ENCODE measurements at places on chromosomes 12 and 14.
A peak's percentile ranks its signal among the peaks of the same experiment; 100 is the strongest.

DNA sequence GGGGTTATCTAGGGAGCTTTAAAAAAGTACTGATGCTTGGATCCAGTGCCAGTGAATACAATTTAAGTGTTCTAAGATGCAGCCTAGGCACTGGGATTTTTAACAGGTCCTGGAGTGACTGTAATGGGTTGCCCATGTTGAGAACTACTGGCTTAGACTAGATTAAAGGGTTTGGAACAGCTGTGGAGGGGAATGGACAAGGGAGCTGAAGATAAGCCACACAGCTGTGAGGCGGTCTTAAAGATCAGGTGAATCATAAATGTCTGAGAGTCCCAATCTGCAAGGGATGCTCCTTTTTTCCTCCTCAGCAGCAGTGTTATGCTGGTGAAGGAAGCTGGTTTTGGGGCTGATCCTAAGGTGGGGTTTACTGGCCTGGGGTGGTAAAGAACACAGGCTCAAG is 35.5 kb upstream of the FRMD6 start:
- DNase-seq: no peak

- no peak for DNase-seq
Measured at GRCh38 chr14:53528185-53528671, 375.1 kb upstream of the DDHD1 start.

DNA sequence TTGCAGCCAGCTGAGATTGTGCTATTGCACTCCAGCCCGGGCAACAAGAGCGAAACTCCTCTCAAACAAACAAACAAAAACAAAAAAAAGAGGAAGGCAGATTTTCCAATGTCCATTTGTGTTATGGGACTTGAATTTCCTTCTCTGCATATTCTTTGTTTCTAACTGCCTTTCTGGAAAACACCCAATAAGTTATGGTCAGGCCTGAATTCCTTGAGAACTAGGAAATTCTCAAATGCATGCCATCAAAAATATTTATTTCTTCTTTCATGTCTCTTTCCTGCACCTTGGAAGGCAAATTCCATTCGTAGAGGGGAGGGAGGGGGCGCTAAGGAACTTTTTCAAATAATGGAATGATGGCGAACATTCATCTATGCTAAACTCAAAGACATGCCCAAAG is 117.6 kb upstream of the TMCC3 start:
- DNase-seq: no peak

- no peak for DNase-seq
Measured at GRCh38 chr12:105341010-105341409, 10.5 kb downstream of the C12orf75 start.

DNA sequence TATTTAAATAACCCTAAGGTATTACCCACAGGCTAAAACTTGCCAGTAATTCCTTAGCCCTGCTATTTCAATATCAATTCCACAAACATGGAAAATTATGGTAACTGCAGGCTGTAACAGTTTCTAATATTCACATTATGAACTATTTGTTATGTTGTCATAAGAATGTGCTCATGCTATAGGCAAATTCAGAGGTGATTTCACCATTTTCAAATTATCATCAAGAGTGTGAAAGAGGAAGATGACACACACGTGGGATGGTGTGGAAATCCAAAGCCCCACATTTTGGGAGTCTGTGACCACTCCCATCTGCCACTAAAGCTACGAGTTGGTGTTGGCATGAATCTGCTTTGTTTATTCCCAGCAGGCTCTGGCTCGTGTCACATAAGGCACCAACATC is 5.9 kb upstream of the MYO1A start:
- no peak for DNase-seq

DNA sequence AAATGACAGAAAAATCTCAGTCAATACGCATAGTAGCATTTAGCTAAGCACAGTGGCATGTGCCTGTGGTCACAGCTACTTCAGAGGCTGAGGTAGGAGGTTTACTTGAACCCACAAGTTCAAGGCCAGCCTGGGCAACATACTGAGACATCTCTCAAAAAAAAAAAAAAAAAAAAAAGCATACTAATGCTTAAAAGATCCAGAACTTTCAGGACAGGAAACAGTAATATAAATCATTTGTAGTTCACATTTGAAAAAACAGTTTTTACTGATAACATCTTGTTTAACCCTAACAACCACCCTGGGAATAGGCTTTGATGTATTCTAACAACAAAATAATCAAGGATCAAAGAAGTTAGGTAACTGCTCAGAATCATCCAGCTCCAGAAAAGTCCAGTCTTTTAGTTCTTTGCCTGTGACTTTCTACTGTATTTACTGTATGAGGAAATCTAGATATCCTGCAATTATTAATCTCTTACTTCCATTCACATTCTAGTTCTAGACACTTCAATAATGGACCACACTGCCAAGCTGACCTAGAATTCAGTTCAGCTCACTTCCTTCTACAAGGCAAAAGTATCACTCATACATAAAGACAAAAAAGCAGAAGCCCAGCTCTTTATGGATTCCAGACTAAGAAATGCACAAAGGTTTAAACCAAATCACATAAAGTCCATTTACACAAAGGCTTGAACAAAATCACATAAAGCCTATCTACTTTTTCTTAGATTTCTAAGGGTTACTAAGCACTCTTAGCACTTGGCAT is 28.5 kb downstream of the PAWR start:
- DNase-seq: no peak

DNA sequence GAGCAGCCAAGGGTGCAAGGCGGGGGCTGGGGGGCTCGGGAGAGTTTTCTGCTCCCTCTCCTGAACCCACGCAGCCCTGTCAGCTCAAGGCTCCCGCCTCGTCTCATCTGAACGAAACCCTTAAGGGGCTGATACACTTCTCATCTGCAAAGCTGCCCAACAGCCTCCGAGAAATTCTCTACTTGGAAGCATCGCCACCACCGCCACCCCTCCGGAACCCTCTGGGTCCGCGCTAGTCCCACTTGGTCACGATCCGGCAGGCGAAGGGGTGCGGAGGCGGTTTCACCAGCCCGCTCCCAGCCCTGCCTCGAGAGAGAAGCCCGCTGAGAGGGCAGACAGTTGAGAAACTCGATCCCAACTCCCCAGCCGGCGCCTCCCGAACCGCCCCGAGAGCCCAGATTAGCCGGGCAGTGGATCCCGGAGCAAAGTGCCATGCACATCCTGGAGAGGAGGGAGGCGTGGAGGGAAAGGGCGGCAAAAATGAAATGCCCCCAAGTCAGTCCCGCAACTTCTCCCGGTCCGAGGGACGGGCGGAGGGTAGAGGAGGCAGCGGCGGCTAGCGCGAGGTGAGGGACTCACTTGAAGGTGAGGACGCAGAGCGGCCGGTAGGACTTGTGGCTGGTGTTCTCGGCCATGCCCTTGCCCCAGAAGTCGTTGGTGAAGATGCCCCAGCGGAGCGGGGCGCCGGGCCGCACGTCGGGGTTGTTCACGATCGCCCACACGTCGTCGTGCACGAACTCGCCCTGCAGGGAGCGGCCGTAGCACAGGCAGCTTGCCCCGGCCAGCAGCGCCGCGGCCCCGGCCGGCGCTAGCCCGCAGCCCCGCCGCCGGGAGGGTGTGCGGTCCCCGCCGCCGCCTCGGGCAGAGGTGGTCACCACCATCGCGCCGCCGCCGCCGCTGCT is 620 bp downstream of the TMTC1 start:
- DNase-seq: no peak

DNA sequence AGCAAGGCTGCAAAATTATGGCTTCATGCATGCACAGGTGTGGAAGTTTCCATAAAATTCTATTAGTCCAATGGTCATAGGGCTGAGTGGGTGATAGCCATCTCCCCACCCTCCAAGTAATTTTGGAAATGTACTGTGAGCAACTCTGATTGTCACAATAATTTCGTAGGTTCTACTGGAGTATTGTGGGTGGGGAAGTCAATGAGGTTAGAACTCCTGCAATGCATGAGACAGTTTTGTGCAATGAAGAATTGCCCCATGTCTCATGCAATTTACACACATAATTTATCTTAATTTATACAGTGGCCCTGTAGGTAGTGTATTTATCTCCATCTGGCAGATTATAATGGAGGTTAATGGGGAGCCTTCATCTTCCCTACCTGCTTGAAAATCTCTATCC is 20.5 kb downstream of the IFNG start:
- DNase-seq: no peak

DNA sequence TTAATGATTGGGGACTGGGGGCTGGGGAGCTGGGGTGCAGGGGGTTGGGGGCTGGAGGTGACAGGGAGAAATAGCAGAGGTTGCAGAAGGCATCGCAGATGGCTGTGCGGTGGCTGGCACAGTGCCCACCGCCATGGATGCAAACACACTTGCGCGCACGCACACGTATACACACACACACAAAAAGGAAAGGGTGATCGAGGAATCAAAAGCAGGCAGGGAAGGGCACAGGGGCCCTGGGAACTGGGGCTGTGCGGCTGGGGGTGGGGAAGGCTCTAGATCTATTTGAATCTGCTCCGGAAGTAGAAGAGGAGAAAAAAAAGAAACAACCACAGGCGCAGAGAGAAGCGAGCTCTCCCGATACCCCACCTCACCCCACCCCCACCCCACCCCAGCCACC is 39.4 kb downstream of the ZFHX2 start:
- no peak for DNase-seq

- no peak for DNase-seq
Measured at GRCh38 chr14:85239791-85240190, 290.2 kb upstream of the FLRT2 start.

DNA sequence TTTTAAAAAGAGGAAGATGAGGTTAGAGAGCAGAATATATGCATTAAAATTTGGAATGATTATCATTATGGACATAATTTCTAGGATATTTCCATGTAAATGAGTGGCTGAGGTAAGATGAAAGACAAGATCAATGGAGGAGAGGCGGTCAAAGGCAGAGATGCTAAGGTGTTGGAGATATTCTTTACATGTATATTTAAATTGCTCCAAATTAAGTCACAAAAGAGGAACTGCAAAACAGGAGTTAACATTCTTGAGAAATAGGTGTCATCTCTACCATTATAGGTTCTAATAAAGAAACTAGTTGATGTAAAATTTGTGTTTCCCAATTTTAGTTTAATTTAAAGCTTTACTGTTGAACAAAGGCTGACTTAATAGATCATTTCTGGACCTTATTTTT is 268.5 kb upstream of the PPFIA2 start:
- no peak for DNase-seq

DNA sequence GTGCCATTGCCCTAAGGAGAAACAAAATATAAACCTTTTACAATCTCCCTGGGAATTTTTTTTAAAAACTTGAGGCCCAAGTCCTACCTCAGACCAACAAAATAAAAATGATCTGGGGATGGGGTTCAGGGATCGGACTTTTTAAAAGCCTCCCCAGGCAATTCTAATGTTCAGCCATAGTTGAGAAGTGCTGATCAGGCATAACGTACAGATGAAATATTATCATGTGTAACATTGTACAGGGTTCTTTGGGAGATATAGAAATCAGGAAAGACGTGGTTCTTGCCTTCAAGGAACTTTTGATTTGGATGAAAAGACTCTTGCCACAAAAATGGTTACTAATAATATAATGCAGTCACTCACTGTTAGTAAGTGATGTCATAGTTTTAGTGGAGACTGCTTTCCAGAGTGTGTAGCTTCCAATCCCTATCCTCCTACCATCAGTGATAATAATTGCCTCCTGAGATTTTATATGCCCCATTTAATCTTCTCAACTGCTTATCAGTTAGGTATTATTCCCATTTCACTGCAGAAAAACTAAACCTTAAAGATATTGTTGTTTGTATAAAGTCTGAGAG is 135.6 kb downstream of the BRMS1L start:
- DNase-seq: no peak

GRCh38 chr12:104477510-104478390 is 21.0 kb downstream of the CHST11 start:
- peak; percentile 52 for DNase-seq

DNA sequence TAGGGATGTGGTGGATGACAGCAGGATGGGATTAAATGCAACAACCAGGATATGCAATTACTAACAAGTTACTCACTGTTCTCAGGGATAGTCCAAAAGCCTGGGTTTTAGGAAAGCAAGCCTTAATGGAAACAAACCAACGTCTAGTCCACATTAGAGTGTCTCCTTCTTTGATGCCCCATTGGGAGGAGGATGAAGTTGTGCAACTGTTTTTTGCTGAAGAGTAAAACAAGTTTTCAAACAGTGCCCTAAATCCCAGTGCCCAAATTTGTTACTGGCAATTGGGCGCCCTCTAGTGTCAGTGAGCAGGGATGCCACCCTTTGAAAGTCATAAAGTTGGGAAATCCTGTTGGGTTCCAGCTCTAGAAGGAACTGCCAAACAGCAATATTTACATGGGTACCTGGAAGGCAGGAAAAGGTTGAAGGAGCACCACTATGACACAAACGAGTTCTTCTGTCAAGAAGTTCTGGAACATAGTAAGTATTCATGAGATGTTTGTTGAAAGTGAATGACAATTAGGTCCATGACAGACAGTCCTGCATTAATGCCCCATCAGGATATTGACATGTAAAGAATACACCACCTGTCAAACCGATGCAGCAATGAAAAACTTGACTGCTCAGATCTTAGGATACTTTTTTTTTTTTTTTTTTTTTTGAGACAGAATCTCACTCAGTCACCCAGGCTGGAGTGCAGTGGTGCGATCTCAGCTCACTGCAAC is 11.1 kb upstream of the DPF3 start:
- peak; percentile 80 for DNase-seq

DNA sequence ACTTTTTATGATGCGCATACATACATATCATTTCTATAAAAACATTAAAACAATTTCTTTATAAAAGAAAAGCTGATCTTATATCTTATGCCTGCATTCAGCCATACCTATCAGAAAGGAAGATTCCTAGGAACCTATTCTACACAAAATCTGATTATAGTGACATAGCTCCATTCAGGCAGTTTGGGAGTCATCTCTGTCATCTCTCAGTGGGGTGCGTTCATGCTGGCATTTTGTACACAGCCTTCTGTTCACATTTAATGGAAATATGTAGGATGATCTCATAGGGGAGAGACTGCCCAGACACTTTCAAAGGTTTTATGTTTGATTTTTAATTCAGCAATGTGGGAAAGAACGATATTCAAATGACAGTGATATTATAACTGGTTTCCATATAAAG is 52.9 kb downstream of the ATL1 start:
- DNase-seq: no peak

GRCh38 chr12:95337146-95337545 is 119.5 kb downstream of the VEZT start:
- DNase-seq: no peak

DNA sequence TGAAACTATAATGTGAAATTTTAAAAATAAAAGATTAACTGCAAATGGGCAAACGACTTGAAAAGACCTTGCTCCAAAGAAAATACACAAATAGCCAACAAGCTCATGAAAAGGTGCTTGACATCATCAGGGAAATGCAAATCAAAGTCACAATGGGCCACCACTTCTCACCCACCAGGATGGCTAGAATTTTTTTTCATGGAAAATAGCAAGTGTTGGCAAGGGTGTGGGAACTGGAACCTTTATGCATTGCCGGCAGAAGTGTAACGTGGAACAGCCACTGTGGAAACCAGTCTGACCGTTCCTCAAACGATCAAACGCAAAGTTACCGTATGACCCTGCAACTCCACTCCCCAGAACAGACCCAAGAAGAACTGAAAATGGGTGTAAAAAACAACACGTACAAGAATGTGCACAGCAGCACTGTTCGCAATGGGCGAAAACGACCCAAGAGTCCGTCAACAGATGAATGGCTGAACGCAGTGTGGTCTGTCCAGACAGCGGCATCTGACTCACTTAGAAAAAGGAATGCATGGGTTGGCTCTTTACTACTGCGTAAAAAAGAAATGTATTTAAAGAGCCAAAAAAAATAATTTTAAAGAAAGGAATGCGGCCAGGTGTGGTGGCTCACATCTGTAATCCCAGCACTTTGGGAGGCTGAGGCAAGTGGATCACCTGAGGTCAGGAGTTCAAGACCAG is 40.2 kb downstream of the SCARB1 start:
- no peak for DNase-seq
